Activated CD4-positive, CD25-positive, alpha-beta regulatory T cell (primary cell): ENCODE measurements at places on chromosomes 12 and 14.

DNA sequence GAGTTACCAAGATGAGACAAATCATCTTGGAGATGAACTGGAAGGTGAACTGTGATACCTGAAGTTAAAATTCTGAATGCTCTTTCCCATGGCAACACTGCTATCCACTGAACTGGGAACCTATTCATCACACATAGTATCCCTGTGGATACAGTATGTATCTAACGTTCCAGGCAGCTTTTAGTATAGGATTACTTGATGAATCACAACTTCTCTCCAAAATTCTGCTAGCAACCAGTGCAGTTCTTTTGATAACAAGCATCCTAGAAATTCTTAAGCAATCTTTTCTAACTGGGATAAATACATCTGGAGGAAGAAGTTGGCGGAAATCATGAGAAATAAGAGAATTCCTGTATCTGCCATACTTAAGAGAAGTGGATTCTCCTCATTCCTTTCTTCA lies 66.4 kb downstream of the PAWR start:
- DNase-seq, result no peak

- DNase-seq, result no peak
Measured at GRCh38 chr12:118044577-118044976, 16.4 kb downstream of the WSB2 start.

- DNase-seq, result no peak
Measured at GRCh38 chr14:61864329-61864898, 102.2 kb downstream of the SNAPC1 start.

GRCh38 chr12:24815114-24815423 lies 133.8 kb downstream of the BCAT1 start:
- DNase-seq, result no peak

GRCh38 chr12:115611477-115611876 lies 666.0 kb downstream of the MED13L start:
- no peak for DNase-seq

GRCh38 chr12:96194576-96194889 lies 358 bp downstream of the ELK3 start:
- no peak for DNase-seq

GRCh38 chr12:49557917-49558215 lies 10.1 kb downstream of the MCRS1 start:
- no peak for DNase-seq

DNA sequence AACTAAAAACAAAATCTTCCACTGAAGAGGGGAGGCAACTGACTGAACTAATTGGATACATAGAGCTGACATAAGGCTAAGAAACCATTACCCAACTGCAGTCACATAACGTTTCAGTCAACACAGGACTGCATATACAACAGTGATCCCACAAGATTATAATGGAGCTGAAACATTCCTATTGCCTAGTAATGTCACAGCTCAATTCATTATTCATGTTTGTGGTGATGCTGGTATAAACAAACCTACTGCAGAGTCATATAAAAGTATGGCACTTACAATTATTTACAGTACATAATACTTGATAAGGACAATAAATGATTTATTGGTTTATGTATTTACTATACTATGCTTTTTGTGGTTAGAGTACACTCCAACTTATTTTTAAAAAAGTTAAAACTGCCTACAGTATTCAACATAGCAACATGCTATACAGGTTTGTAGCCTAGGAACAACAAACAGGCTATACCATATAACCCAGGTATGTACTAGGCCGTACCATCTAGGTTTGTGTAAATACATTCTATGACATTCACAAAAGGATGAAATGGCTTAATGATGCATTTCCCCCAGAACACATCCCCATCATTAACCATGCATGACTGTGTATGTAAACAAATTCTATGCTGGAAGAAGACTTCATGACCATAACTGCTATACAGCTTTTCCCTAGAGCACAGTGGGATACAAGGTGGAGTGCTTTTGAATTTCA lies 4.3 kb downstream of the NAP1L1 start:
- DNase-seq, result no peak
